ENCODE measurements at places on chromosomes 7 and 10. TPM values are rescaled to one million over a fixed set of nuclear protein-coding genes. Genes with fewer than 3 reads are reported as not detected.

Gene TSPAN15
- 65.4 TPM for total RNA-seq

Gene LRMDA
- total RNA-seq, result 23.2 TPM

Gene ADCYAP1R1
- total RNA-seq, result not detected

Gene CYP26A1
- 0.22 TPM for total RNA-seq

Gene PPP1R3C
- total RNA-seq, result 20.3 TPM

Gene PAX4
- not detected for total RNA-seq

Gene TFEC
- total RNA-seq, result 14.4 TPM

Gene ELAPOR2
- total RNA-seq, result 9.0 TPM

Gene HIBADH
- 42.6 TPM for total RNA-seq

Gene VPS37D
- total RNA-seq, result 13.2 TPM

Gene NRP1
- total RNA-seq, result 243 TPM

Gene TAS2R41
- not detected for total RNA-seq

Gene TRPV5
- 1.4 TPM for total RNA-seq

Gene H2BK1
- not detected for total RNA-seq

Gene SEMA4G
- 6.1 TPM for total RNA-seq

Gene ADAM22
- 7.9 TPM for total RNA-seq

Gene SLC26A5
- total RNA-seq, result 1.2 TPM

Gene MPP7
- 11.6 TPM for total RNA-seq

Gene NUTM2A
- total RNA-seq, result 1.5 TPM

Gene TFPI2
- 42.5 TPM for total RNA-seq

Gene PDSS1
- total RNA-seq, result 5.2 TPM

Gene C7orf57
- total RNA-seq, result 0.63 TPM

Gene SOSTDC1
- total RNA-seq, result 13.4 TPM

Data from kidney (tissue), 22 donors.